Psoas muscle (tissue), 8 donors: ENCODE measurements at places on chromosomes 13 and 19. TPM values are rescaled to one million over a fixed set of nuclear protein-coding genes. Genes with fewer than 3 reads are reported as not detected.

The ATP8A2 gene
- not detected for total RNA-seq

The ZNF729 gene
- total RNA-seq, result not detected

The ZNF486 gene
- 0.76 TPM for total RNA-seq

The GRIK5 gene
- total RNA-seq, result 0.42 TPM

The FCER2 gene
- 0.34 TPM for total RNA-seq

The PEG3 gene
- total RNA-seq, result 2.7 TPM

The GZMM gene
- total RNA-seq, result not detected

The SPRED3 gene
- 1.2 TPM for total RNA-seq

The ZNF331 gene
- 9.0 TPM for total RNA-seq

The OBI1 gene
- total RNA-seq, result 5.5 TPM

The ARHGAP35 gene
- total RNA-seq, result 44.9 TPM

The KIR3DL1 gene
- total RNA-seq, result not detected

The TUBA3C gene
- not detected for total RNA-seq

The RDH8 gene
- not detected for total RNA-seq

The FAM124A gene
- total RNA-seq, result 1.5 TPM

The ZNF180 gene
- 1.9 TPM for total RNA-seq

The IGFLR1 gene
- 2.3 TPM for total RNA-seq

The SERPINE3 gene
- not detected for total RNA-seq

The METTL21C gene
- 0.19 TPM for total RNA-seq

The EXOC3L2 gene
- 0.62 TPM for total RNA-seq

The LNX2 gene
- 9.9 TPM for total RNA-seq

The UNC13A gene
- not detected for total RNA-seq

The LEUTX gene
- not detected for total RNA-seq

The ZNF320 gene
- 2.1 TPM for total RNA-seq

The CD33 gene
- total RNA-seq, result 3.1 TPM

The ZNF723 gene
- total RNA-seq, result not detected

The BLOC1S3 gene
- 4.6 TPM for total RNA-seq

The TTC9B gene
- total RNA-seq, result not detected

The NEK3 gene
- total RNA-seq, result 4.7 TPM

The IGFL2 gene
- total RNA-seq, result not detected

The UBE2L5 gene
- total RNA-seq, result not detected

The C19orf67 gene
- not detected for total RNA-seq

The TJP3 gene
- total RNA-seq, result 0.49 TPM

The C19orf25 gene
- 16.5 TPM for total RNA-seq

The LYL1 gene
- 3.7 TPM for total RNA-seq

The BRSK1 gene
- total RNA-seq, result 0.77 TPM

The GPR18 gene
- total RNA-seq, result not detected

The YJEFN3 gene
- 1.1 TPM for total RNA-seq

The LILRB3 gene
- 2.6 TPM for total RNA-seq

The SLC25A15 gene
- 5.0 TPM for total RNA-seq

The CACNG7 gene
- not detected for total RNA-seq

The KIR2DL3 gene
- total RNA-seq, result not detected

The ZNF442 gene
- 0.66 TPM for total RNA-seq

The PNMA8B gene
- total RNA-seq, result 0.17 TPM

The FUT3 gene
- total RNA-seq, result not detected

The PPP1R15A gene
- 41.7 TPM for total RNA-seq

The CRLF1 gene
- total RNA-seq, result 13.9 TPM

The ELAVL1 gene
- total RNA-seq, result 44.5 TPM

The PSPN gene
- total RNA-seq, result 0.62 TPM

The KIR2DL4 gene
- not detected for total RNA-seq

The FXYD3 gene
- total RNA-seq, result not detected

The PLK5 gene
- total RNA-seq, result not detected

The CGB2 gene
- not detected for total RNA-seq

The GPALPP1 gene
- total RNA-seq, result 13.1 TPM

The HSD17B14 gene
- 0.66 TPM for total RNA-seq

The ZNF571 gene
- total RNA-seq, result 1.3 TPM
